ENCODE measurements at places on chromosomes 1 and 21.
A peak's percentile ranks its signal among the peaks of the same experiment; 100 is the strongest.

DNA sequence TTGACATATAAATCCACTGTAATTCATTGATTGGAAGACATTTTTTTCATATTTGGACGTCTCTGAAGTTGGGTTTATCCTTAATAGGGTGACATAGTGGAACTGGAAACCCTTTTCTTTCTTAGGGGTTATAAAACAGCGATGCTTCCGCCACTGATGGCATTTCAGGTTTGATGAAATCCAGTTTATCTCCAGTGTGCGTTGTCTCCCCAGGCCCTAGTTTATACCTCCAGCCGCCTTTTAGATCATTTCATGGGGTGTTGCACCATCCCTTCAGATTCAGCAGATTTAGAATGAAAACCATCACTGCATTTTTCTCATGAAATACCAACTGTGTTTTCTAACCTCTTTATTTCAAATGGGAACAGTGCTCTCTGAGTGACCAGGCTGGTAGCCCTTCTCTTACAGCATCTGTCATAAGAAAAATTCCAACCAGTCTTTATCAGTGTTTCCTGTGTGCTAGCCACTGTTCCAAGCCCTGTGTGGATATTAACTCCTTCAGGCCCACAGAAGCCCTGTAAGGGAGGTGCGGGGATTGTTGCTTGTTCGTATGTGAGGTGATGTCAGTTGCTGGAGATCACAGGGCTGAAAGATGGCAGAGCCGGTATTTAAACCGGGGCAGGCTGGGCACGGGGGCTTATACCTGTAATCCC lies 19.0 kb downstream of the H6PD start:
- no peak for DNase-seq

DNA sequence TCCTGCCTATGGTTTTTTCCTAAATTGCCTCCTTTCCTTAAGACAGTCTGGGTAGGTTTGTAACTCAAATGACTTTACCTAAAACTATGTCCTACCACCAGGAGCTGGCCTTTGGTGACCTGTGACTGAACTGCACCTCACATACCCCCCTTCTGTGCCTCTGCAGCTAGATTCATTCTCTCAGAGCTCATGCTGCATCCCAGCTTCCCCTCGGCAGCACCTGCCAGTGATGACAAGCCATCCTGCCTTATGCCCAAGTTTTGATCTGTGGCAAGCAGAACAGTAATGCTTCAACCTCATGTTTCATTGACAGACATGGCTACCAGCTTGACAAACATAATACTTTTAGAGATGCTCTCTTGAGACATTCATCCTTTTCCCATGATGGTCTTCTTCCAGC lies 141.9 kb downstream of the TSEN15 start:
- DNase-seq: no peak

DNA sequence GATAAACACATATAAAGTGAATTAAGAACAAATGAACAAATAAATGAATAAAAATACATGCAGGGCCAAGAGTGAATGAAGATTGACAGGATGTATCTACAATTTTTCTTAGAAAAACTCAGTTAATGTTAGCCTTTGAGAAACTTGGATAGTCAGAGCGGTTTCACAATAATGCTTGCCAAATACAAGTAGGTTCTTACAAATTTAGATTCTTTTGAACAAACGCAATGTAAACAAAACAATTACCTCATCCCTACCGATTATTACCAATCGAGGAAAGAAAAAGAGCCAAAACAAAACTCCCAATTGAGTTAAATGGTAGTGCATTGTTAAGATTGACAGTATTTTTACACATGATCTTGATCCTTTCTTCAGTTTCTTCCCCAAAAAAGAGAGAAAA lies 176.9 kb upstream of the DEPDC1 start:
- DNase-seq: no peak

DNA sequence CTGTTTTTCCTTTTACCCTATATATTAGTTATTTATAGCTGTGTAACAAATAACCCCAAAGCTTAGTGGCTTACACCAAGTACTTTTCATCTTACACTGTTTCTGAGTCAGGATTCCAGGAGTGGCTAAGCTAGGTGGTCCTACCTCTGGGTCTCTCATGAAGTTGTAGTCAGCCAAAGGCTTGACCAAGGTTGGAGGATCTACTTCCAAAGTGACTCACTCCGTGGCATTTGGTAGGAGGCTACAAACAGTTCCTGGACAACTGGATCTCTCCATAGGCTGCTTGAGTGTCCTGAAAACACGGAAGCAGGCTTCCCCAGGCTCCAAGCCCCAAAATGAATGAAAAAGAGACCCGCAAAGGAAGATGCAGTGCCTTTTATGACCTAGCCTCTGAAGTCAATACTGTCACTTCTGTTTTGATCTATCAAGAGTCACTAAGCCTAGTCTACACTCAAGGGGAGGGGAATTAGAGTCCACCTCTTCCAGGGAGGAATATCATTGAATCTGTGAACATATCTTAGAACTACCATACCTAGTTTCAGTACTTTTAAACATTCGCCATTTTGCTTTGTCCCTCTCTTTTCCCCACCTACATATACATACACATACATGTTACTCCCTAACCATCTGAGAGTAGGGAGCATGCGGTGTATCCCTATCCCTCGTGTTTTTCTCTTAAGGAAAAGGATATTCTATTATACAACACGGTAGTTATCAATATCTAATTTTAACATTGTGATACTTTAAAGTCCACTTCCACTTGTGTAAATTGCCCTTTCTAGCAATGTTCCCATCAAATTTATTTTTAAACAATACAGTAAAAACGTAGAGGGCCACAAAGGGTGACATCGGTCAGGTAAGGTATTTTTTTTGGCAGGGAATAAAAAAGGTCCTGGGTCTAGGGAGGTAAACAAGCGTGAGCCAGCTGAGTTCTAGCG lies 67.2 kb downstream of the SLC35A3 start:
- DNase-seq: peak; percentile 54

- DNase-seq: no peak
These were observed 63.2 kb downstream of the TTC3 start for GRCh38 chr21:37136261-37136660.

Data from midbrain (tissue), 1 donor.